ENCODE measurements at places on chromosomes 3 and 15.

DNA sequence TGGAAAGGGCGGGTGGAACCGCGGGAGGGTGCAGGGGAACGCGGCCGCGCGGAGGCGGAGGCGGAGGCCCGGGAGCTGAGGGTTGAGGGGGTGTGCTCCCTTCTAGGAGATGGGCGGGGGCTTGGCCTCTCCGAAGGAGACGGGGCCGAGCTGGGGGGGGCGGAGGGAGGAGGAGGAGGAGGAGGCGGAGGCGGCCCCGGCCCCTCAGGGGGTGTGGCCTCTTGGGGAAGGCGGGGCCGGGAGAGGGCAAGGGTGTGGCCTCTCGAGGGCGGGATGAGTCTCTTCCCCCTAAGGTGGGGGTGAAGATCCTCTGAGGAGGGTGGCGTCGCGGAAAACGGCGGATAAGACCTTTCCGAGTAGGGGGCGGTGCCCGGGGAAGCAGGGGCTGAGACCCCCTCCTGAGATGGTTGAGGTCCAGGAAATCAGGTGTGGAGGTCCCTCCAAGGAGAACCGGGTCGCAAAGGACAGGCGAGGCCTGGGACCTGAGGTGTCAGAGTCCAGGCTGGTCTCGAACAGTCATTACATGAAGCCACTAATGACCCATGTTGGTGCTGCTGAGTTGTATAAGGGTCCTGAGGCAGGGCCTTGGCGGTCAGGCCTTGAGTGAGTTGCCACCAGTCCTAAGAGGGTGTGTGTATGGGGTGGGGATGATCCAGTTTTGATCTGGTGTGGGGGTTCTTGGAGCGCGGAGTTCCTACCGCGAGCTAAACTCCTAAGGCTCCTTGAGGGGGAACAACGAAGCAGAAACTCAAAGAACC, 759 bp downstream of the WDR6 start:
- no peak for DNase-seq

DNA sequence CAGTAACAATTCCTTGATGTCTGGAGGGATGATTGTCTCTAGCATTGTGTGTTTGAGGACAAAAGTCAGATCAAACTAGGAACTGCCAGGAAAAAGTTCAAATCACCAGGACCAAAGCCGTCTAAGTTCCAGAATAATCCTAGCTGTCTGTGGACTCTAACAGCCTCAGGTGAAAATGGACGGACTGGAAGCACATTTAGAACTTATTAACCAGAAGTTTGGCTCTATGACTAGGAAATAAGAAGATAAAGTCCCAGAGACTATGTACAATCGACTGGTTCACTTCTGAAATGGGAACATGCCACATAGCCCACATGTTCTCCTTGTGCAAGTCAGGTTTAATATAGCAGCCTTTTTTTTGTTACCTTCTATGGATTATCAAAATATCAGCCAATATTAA, 50.6 kb upstream of the SGO1 start:
- DNase-seq, result no peak

DNA sequence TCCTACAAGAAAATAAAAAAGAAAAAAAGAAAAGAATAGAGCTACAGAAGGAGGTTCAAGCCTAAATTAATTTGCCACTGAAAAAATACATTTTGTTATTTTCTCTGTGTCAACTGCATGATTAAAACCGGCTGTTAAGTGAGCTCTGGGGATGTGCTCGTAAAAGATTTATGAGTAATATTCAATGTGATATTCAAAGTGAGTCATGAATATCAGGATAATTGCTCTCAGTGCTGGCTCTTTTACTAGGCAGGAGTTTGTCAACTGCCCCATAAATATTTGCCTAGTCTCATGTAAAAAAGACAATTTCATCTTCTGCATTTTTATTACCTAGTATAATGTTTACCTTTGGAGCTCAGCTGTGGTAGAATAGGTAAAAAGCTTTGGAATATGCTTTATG, 78.9 kb downstream of the CDIN1 start:
- DNase-seq, result no peak

DNA sequence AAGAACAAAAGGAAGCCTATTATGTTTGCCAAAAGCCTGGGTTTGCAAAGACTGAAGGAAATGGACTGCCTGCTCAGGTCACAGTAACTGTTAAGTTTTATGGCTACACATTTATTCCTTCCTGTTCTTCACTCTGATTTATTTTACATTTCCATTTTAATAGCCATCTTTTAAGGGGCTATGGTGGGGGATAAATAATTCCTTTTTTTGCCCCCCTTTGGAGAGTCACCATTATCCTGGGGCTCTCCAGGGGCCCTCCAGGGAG, 53.5 kb upstream of the MYZAP start:
- no peak for DNase-seq

DNA sequence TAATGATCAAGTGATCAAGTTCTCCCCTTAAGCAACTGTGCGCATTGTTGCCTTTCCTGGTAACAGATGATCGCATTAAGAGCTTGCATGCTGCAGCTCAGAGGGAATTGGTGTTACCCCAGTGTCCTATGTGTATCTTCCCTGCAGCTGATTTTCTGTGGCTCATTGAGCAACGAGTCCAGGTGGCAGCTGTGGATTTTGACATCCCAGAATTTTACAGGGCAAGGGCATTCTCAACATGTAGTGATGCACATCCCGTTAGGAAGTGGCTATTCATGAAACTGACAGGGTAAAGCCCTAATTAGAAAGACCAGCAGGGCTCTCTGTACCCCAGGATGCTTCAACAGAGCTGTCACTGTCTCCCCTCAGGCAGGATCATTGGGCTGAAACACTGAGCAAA, 232.8 kb downstream of the AGBL1 start:
- DNase-seq, result no peak

GRCh38 chr3:46406788-46407611, at the start of the genes CCR5AS and CCRL2:
Gene CCR5AS (minus strand): TSS chr3:46407066.
Gene CCRL2 (plus strand): TSS chr3:46407259. CDS start chr3:46408080, 821 bp downstream.
- DNase-seq, result peak; percentile 79

DNA sequence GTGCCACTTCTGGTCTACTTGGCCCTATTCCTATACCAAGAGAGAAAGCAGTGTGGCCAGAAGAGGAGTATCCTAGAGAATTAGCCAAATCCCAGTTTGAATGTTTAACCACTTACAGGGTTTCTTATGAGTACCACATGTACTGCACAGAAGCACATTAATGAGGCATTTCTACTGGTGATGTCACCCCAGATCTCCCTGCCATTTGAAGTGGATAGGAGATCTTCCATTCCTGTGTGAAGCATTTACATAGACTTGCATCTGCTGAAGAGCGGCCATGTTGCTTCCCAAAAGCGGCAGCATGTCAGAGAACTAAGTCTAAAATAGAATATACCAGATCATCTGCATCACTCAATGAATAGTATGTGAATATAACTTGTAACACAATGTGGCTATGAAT, 108.4 kb upstream of the TUSC7 start:
- no peak for DNase-seq

GRCh38 chr15:57890878-57891277, 174.6 kb downstream of the ALDH1A2 start:
- DNase-seq, result no peak

DNA sequence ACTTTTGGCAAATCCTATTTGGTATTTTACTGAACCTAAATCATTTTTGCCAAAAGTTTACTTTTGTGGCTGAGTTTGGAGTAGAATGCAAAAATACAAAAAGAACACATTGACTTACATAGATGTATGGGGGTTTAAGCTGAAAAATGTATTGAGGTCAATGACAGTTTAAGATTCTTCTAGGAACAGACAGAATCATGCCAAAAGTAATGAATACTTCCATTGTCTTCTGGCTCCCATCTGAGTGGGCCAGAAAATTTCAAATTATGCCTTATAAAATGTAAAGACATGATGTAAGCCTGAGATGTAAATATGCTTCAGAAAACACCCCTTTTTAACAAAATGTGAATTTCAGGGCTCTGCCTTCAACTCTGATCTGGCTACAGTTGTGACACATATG, 375.1 kb upstream of the DPH6 start:
- DNase-seq, result no peak

- no peak for DNase-seq
Observed at GRCh38 chr15:30670056-30670455, 44.1 kb downstream of the ARHGAP11B start.

GRCh38 chr3:4533489-4534443, 40.6 kb downstream of the ITPR1 start:
- DNase-seq, result peak; percentile 62

DNA sequence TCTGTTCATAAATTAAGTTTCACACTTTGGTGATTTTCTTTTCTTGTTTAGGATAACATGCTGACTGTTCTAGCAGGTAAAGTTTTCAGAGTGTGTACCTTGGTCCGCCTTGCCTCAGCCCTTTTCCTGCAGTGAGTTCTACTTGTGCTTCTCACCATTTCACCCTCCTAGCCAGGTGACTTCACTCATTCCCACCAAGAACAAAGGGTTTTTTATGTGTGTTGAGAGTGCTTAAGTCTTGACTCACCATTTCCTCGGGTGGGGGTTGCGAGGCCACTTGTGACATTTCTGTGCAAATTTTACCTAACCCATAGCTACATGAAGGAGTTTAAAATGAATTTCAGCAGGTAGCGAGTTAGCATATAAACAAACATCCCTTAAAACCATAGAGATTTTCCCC, 81.4 kb downstream of the C3orf38 start:
- DNase-seq, result no peak

GRCh38 chr3:129593595-129594339, 12.7 kb downstream of the PLXND1 start:
- DNase-seq, result no peak

DNA sequence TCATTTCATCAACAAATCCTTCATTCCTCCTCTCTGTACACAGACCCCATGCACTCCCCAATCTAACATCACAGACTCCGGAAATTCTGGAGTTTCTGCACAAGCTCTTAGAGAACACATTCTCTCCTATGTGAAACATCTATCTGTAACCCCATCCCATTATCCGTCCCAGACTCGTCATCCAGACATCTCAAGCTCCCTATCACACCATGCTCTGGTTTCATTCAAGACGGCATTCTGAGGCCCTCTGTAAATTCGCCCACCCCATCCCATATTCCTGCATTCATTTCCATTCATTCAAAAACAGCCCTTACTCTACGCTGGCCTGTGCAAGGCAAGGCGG, 575 bp downstream of the LEO1 start:
- DNase-seq, result no peak

- DNase-seq, result no peak
Observed at GRCh38 chr15:56325186-56325585, 40.0 kb upstream of the TEX9 start.

- no peak for DNase-seq
Observed at GRCh38 chr3:66409771-66410754, 90.8 kb downstream of the LRIG1 start.

GRCh38 chr3:70000563-70001081, 1.1 kb downstream of the SAMMSON start:
- DNase-seq, result no peak

GRCh38 chr15:63401078-63401477, 19.4 kb upstream of the CA12 start:
- DNase-seq, result no peak

DNA sequence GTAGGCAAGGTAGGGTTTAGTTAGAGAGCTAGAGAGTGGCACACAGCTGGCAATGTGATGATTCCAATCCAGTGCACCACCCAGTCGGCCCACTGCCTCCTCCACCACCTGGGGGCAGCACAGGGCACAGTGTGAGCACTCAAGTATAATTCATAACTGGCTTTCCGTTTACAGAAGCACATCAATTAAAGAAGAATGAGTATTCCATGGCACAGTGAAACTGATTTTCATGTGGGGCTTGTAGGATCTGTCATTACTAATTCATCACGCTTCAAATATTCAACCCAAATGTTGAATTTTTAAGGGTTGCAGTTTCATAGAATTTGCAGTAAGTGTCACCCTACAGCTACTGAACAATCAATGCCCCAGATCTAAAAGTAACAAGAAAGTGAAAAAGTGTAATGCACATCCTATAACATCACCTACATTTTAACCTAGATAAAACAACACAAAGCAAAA, 149.9 kb downstream of the IGSF11 start:
- peak; percentile 3 for DNase-seq

DNA sequence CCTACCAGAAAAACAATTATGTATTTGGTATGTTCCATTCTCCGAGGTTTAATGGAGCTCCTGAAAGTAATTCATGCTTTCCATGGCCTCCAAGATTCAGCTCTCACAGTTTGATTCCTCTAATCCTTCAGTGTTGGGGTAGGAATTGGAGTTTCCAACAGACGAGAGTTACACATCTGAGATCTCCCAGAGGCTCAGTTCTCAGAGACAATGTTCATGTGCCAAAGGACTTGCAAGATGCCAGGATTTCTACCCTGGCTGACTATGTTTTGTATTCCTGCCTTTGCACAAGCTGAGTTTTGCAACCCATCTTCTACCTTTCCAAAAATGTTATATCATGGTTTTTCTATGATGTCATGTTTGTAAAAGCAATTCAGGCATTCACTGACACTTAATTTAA, 322.9 kb downstream of the ERC2 start:
- no peak for DNase-seq

Data from pulmonary artery endothelial cell (primary cell).